ENCODE measurements at places on chromosomes 12 and 14. TPM values are rescaled to one million over a fixed set of nuclear protein-coding genes. Genes with fewer than 3 reads are reported as not detected.

CALM1 gene
- 425 TPM for total RNA-seq

RIPK3 gene
- total RNA-seq, result 8.9 TPM

GUCY2C gene
- total RNA-seq, result not detected

RPL10L gene
- total RNA-seq, result not detected

FGD4 gene
- 36.9 TPM for total RNA-seq

NUAK1 gene
- 27.7 TPM for total RNA-seq

ZFHX2 gene
- total RNA-seq, result 1.9 TPM

SPIC gene
- not detected for total RNA-seq

HHIPL1 gene
- 9.6 TPM for total RNA-seq

ASCL1 gene
- total RNA-seq, result not detected

PLEKHG7 gene
- total RNA-seq, result not detected

PCNX4 gene
- 30.0 TPM for total RNA-seq

GARIN6 gene
- not detected for total RNA-seq

KITLG gene
- total RNA-seq, result 239 TPM
